NT2/D1 (cell line): ENCODE measurements at places on chromosomes 11 and 22.

DNA sequence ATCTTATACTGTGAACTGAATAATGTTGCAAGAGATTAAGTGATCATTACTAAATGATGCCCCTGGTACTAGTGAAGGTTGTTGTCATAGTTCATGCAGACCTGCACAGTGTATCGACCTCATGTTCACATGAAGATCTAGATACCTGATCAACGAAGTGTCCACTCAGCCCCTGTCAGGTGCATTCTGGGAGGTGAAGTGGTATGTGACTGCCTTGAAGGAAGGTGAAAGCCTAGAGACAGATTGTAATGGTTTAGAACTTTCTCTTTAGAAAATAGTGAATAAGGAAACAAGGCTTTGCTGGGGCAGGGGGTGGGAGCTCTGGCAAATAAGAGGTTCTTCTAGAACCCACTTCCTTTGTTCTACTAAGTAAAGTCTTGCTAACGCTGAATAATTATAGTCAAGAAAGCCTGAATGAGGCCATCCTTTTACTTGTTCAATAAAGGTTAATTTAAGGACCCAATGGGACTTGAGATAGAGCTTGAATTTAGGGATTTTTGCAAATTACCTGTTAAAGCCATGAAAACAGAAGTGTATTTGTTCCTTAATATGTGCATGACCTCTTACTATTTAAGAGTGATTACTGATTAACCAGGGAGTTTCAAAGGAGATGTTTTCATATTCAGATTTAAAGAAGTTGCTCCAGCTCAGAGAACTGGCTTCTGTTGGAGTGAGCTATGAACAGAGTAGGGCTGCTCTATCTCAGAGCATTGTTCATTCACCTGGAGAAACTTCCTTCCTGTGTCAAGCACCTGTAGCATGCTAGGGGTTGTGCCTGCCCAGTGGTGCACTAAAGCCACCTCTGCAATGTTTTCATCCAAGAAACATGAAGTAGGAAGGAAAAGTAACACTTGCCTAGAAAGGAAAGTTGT is 45.3 kb downstream of the C22orf31 start:
- DNase-seq: no peak

DNA sequence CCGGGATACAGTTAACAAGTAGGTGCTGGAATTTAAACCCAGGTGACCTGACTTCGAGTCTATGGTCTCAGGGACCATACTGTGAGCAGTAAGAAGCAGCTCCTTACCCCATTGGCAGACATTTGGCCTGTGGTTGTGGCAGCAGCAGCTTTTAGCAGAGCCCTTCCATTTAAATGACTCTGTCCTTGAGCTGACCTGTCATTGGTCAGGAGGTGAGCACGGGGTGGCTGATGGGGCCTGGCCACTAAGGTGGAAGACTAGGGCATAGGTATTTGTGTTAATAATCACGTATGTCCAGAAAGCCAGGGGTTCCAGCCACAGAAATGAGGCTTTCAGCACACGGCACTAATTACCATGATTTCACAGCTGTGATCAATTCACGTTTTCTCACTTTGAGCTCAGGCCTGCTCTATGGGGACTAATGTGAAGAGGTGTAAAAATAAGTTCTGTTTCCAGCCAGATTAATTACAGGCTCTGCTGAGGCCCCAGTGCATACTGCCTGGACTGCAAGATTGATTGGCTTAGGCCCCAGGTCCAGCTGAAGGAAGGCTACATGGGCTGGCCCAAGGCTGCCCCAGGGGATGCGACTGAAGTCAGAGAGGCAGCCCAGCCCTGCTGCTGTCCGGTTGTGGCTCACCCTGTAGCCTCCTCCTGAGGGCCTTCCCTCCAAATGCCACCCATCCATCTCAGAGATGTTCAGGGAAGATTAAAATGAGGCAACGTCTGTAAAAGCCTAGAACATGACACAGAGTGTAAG is 76.0 kb downstream of the FDX1 start:
- no peak for DNase-seq

DNA sequence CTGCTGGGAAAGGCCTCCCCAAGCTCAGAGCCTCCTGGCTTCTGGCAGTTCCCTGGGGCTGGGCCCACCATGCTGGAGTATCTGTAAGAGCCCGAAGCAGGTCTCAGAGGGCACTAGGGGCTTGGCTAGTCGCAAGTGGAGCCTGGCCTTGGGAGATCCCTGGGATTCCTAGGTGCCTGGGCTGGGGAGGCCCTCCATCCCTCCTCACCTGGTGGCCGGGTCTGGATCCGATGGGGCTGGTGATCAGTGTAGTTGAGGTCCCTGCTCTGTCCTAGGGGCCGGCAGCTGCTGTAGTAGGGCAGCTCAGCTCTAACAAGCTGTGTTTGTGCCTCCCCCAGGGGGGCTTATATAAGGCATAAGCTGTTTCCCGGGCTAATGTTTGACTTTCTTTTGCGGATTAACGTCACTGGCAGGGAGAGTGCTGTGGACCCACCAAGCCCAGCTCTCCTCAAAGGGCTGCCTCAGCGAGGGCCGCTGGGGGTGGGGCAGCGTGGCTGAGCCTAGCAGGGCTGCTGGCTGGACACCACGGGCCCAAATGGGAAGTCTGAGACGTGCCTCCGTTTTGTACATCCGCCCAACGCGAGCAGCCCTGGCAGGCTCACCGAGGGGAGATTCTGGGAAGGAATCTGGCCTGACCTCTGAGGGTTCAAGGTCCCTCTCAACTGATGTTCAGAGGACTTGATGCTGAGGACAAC is at the start of gene SLC22A8:
Gene SLC22A8 (minus strand): TSS at position 321 of the 695 bp plus-strand sequence. CDS start 883 bp downstream, outside the sequence.
- no peak for DNase-seq

GRCh38 chr22:22903355-22903777 is 15.8 kb downstream of the IGLL5 start:
- DNase-seq: no peak

- no peak for DNase-seq
Measured at GRCh38 chr11:67272327-67273259, 6.3 kb downstream of the GRK2 start.

- no peak for DNase-seq
Measured at GRCh38 chr11:28808771-28809170, 700.6 kb downstream of the METTL15 start.
